ENCODE measurements at places on chromosomes 3 and 15.
A peak's percentile ranks its signal among the peaks of the same experiment; 100 is the strongest.

DNA sequence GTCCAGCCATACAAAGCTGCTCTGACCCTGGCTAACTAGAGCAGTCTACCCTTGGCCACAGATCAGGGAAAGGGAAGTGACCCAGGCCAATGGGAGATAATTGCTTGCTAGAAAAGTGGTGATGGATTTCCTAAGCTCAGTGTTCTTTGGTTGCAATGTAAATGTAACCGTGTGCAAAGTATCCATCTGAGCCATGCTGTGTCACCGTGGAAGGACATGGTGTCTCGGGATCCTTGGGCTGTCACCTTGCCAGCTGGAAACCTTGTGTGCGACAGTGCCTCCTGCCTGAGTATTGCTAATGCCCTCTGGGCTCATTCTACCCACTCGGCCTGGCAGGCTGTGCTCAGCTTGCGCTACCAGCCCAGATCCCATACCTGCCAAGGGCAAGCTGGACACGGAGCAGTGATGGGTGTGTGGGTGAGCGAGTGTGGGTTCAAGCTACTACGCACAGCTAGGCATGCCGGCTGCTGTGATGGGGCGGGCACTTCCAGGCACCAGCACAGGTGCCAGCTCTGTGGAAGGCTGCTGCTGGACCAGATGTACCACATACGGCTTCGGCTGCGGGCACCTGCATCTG is 10.7 kb upstream of the SIAH2 start:
- DNase-seq, result no peak

DNA sequence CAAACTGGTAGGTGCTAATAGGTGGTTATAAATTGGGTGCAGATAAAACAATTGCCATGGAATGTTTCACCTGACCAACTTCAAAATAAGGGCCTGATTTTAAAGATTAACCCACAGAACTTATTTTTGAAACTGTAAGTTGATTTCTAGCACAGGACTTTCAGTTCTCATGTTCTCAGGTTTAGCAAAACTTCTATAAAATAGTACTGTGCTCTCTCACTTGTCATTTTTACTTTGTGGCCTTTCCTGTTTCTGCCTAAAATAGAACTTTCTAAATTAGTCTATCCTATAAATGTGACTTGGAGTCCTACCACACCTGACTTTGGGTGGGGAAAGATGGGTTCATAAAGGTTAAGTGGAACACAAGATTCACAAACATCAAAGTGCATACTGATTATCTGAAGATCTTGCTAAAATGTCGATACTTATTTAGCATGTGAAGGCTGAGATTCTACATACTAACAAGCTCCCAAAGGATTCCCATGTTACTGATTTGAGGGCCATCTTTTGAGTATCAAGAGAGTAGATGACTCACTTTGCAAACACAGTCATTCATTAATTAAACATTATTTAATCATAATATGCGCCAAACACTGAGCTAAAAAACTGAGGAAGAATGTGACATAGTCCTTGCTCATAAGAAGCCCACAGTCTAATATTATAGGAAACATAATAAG is 38.6 kb downstream of the BTLA start:
- no peak for DNase-seq

GRCh38 chr15:25431836-25432561 is 6.8 kb downstream of the UBE3A start:
- no peak for DNase-seq

DNA sequence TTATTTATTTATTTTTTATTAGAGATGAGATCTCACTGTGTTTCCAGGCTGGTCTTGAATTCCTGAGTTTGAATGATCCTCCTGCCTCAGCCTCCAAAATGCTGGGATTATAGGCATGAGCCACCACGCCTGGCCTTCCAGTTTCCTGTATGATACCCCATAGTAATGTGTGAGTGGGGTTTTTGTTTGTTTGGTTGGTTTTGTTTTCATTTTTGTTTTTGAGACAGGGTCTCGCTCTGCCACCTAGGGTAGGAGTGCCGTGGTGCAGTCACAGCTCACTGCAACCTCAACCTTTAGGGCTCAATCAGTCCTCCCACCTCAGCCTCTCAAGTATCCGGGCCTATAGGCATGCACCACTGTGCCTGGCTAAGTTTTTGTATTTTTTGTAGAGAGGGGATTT is 30.9 kb downstream of the GOLM2 start:
- DNase-seq, result no peak

DNA sequence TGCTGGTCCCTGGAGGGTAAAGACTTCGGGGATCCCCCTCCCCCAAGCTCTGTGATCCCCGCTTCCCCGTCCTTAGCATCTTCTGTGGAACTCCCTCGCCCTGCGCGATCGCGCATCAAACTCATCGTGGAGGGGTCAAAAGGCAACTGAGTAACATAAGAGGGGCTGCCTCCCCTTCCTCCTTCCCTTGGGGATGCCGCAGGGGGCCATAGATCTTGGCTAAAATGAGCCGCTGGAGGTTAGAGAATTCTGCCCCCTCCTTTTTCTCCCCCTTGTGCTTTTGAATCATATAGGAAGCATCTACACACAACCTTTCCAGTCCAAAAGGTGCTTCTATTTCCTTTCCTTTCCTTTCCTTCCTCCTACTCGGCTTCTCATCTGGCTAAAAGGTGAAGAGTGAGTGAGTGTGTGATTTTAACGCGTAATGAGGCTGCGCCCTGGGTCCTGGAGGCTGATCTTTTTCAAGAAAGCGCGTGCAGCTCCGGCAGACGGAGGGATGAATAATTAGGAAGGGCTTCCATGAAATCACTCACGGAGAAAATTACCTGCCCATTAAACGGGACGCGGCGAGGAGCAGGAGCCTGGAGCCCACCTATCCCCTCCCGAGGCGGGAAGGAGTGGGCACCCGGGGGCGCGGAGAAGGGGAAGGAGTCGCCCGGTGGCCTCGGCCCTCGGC is 831 bp upstream of the ROBO2 start:
- DNase-seq, result no peak

DNA sequence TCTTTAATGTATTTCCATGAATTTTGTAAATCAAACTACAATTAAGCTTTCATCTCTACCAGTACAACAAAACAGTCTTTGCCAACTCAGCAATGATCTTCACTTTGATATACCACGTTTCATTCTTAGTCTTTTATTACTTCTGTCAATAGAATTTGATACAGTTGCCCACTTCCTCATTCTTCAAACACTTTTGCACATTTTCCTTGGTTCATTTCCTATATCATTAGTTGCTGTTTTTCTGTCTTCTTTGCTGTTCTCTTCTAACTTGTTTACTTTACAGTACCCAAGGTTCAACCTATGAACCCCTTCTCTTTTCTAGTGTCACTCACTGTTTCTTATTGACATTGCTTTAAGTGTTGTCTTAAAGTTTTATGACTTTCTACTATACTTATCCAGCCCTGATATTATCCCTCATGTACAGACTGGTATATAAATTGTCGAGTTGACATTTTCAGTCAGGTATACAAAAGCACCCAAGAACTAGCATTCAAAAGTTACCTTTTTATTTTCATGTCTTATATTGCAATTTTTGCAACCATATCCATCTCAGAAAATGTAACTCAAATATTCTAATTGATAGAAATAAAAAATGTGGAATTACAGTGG is 903.1 kb downstream of the NSUN3 start:
- no peak for DNase-seq

- DNase-seq, result no peak
Measured at GRCh38 chr3:155262295-155262694, 31.2 kb downstream of the STRIT1 start.

- no peak for DNase-seq
Measured at GRCh38 chr3:119175872-119176756, 2.7 kb downstream of the UPK1B start.

- DNase-seq, result no peak
Measured at GRCh38 chr15:86654501-86654900, 574.8 kb downstream of the AGBL1 start.

DNA sequence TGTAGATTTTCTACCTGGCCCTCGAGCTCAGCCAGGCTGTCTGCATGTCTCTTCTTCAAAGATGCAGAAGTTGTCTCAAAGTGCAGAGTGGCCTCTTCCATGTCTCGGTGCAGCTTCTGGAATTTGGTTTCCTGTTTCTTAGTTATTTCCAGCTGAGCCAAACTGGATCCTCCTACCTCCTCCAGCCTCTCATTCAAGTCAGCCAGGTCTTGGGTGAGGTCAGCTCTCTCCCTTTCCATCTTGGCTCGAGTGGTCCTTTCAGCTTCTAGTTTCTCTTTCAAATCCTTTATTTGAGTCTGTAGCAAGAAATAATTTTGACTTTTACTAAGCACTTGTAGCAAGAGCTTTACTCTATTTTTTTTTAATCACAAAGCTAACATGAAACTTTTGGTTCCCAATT is 81.8 kb downstream of the MYH15 start:
- DNase-seq, result no peak

- no peak for DNase-seq
Measured at GRCh38 chr15:100926971-100927756, 8.0 kb downstream of the LRRK1 start.

- no peak for DNase-seq
Measured at GRCh38 chr15:63469190-63469589, 35.2 kb upstream of the USP3 start.

DNA sequence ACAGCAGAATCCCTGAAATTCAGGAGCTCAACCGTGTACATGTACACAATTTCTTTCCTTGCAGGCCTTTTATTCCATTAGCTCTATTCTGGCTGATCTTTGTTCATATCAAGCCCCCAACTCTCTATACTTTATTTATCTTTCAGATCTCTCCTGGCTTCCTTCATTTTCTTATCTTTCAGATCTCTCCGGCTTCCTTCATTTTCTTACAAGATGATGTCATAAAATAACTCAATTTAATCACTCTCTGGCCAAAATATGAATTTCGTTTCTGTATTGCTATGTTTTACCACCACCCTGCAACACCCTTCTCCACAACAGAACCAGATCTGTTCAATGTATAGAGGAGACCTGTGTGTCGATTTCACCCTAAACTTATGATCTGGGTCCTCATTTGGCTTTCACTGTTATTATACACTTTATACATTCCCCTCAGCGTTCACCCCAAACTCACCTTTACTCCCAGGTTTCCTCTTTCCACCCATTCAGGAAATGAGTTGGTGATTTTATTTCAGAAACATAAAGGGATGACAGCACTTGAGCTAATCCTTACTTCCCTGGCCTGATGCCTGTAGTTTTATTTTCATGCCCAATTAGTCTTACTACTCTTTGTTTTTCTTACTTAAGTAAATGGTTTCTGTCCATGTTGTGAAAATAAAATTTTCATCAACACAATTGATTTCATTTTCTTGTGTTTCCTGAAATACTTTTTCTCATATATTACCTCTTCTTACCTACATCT is 195.5 kb downstream of the BCHE start:
- DNase-seq, result no peak

DNA sequence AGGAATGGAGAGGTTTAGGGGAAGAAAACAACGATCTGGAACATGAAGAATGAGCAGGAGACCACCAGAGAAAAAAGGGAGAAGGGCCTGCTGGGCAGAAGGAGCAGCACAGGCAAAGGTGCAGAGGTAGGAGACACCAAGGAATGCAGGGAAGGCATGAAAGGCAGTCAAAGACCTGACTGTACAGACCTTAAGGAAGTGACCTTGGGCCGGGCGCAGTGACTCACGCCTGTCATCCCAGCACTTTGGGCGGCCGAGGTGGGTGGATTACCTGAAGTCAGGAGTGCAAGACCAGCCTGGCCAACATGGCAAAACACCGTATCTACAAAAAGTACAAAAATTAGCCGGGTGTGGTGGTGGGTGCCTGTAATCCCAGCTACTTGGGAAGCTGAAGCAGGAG is 157.7 kb upstream of the ATP10A start:
- DNase-seq, result no peak

DNA sequence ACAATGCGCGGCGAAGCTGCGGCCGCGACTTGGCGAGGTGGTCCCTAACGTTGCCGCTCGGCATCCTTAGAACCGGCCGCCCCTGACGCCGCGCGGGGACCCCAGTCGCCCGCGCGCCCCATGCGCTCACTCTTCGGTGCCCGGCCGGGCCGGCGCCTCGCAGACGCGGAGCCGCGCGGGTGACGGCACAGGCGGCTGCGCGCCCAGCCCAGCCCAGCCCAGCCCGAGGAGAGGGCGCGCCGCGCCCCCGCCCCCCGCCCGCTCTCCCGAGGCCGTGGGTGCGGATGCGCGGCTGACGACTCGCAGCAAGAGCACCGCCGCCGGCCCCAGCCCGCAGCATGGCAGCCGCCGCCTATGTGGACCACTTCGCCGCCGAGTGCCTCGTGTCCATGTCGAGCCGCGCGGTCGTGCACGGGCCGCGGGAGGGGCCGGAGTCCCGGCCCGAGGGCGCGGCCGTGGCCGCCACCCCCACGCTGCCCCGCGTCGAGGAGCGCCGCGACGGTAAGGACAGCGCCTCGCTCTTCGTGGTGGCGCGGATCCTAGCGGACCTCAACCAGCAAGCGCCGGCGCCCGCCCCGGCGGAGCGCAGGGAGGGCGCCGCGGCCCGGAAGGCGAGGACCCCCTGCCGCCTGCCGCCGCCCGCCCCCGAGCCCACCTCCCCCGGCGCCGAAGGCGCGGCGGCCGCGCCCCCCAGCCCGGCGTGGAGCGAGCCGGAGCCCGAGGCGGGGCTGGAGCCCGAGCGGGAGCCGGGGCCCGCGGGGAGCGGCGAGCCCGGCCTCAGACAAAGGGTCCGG is 437 bp downstream of the KLF13 start:
- DNase-seq, result peak; percentile 51
